ENCODE measurements at places on chromosomes 2 and 18.
A peak's percentile ranks its signal among the peaks of the same experiment; 100 is the strongest.

- no peak for DNase-seq
Observed at GRCh38 chr2:196315388-196316049, 144.1 kb upstream of the STK17B start.

DNA sequence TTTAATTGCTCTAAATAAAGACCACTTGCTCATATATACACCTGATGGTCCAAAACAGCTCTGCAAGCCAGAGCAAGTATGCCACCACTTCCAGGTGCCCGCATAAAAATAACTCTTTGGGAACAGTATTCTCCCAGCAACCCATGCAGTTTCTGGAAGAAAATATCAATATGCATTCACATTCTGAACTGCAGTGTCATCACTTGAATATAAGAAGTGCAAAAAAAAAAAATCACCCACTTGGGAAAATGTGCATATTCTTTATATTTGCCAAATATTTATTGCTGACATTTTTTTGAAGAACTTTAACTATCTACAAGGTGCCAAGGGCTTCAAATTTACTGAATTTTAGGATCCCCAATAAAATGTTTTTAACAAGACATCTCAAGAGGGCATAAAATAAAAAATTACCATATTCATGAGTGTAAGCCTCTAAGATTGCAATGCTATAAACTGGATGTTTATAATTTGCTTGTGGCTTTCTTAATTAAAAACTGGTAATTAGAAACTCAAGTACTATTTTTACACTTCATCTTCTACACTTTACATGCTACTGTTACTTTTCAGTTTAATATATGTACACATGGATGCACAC, 360.6 kb upstream of the HNRNPA3 start:
- DNase-seq: no peak

- DNase-seq: no peak
Observed at GRCh38 chr2:172153156-172153555, 50.5 kb upstream of the DLX2 start.

DNA sequence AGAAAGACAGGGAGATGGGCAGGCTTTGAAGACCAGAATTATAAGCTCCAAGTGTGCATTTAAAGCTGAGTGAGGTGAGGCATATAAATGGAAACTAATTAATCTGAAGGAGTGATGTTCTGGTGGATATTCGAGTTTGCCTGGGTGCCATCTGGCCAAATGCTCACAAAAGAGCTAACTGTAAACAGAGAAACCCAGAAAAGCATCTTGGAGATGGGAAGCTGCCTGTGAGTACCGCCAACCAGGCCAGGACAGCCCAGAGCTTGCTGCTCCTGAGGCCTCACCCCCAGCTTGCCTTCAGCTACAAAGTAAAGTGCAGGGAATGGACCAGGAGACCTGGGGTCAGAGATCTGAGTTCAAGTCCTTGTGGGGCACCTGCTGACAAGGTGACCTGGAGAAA, 446.1 kb upstream of the MYT1L start:
- no peak for DNase-seq

DNA sequence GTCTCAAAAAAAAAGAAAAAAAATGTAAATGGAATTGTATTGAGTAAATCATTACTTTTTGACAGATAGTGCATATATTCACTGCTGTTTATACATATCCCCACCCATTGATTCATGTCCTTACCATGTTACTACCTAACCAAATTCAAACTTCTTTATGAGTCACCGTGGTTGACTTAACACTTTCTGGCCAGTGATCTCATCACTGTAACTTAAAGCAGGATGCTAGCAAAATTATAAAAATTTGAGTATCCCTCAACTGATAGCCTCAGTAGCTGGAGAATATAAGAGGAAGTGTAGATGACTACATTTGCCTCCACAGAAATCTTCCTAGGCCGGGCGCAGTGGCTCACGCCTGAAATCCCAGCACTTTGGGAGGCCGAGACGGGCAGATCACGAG, 13.4 kb downstream of the CNOT9 start:
- DNase-seq: peak; percentile 49

DNA sequence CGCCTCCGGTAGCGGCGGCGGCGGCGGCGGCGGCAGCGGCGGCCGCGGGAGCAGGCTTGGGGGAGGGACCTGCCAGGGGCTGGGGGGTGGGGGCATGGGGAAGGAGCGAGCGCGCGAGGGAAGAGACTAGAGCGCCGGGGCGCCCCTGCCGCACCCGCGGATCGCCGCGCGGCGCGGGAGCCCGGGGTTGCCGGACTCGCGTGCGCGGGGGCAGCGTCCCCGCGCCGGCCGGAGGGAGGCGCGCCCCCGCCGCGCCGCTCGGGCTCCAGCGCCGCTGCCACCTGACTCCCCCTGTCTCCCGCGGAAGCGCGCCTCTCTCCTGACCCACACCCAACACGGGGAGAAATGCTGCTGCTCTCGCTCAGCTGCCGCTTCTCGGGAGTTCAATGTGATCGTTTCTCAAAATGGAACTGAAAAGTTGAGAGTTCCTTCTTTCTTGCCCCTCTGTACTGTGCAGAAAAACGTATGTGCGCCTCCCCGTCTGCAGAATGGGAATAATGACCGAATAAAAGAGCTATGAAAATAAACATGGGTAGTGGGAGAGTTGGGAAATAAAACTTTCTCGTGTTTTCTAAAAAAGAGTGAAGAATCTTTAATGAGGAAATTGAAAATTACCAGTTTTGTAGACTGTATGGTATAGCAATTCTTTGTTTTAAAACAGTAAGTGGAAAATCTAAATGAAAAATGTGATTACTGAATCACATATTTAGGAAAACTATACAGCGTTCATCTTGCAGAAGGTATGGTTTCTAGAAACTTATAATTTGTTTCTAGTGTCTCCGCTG, 455 bp upstream of the TLK1 start:
- peak; percentile 88 for DNase-seq

GRCh38 chr2:16478434-16479210, 187.0 kb downstream of the CYRIA start:
- no peak for DNase-seq

- no peak for DNase-seq
Observed at GRCh38 chr2:109532728-109533076, 81.1 kb downstream of the SEPTIN10 start.

Measured in muscle of back (tissue), 13 donors.